IPS-NIHi11 (cell line): ENCODE measurements at places on chromosomes 2 and 18.
A peak's percentile ranks its signal among the peaks of the same experiment; 100 is the strongest.

DNA sequence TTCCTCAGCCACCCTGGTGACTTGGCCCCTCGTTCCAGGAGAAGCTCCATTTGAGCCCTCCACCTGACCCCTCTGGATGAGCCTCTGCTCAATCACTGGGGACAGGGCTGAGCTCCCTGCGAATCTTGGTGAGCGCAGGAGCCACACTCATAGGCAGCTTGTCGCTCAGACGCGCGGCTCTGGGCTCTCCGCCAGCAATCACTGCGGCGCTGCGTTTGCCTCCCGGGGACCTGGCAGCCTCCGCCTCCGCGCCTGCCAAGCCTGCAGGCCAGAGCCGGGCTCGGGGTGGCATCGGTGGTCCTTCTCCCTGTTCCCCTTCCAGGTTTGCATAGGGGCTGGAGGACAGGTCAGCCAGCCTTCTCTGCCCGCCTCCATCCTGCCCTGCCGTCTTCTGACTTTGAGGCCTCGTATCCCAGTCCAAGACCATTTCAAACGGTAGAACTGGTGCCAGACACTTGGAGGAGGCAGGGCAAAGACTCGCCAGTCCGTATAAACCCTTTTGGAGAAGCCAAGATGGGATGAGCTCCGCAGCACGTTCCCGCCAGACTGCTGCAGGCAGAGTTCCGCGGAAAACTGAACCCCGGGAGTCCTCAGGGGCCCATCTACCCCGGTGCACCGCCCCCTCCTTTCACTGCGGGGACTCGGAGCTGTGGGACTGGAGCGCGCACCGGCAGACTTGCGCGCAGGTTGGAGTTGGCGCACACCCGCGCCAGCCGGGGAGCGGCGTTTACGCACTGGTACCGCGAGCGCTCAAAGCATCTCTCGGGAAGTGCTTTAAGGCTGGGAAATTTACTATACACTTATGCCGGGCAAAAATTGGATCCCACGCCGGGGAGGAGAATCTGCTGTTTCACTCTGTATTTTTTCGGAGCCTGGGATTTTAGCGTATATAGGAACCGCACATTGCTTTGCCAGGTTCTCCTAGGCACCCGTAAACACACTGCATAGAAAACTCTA lies 1.1 kb upstream of the TACR1 start:
- peak; percentile 59 for DNase-seq

- DNase-seq: no peak
Observed at GRCh38 chr2:223870840-223871611, 33.6 kb upstream of the AP1S3 start.

DNA sequence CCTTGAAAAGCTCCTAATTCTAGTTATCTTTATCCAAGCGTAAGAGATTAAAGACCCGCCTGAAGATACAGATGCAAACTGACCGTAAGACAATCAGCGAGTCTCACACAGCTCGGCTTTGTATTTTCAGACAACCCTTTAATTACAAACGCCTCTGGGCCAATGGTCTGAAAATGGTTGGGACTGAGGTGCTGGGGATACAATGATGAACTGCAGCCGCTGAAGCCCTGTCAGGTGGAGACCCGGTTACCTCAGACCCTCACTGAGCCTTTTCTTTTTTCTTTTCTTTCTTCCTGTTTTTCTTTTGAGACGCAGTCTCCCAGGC lies 715 bp upstream of the CFAP36 start:
- peak; percentile 30 for DNase-seq

DNA sequence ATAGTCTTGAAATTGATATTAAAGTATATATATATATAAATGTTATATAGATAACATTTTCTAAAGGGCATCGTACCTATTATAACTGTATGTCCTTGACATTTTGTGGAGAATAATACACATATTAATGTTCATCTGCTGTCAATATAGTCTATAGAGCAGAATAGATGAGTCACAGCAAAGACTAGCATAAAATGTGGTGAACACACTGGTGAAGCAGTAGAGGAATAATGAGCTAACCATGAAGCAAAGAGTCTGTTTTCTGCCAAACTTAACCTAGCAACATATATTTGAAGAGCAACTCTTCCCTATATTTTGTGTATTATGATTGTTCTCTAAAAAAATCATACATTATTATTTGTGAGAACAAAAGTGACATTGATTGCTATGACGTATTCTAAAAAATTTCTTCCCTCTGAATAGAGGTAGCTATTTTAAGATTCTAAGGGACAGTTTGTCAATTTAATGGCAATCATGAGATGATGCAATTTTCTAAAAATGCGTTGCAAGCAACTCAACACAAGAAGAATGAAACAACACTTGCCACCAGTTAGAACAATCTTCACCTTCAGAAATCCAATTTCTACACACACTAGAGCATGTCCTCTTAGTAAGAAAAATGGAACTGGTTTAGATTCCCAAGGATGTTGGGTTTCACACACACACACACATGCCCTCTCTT lies 22.0 kb downstream of the DOCK10 start:
- DNase-seq: no peak

- DNase-seq: no peak
Observed at GRCh38 chr18:8196238-8196637, 413.0 kb upstream of the RAB12 start.

DNA sequence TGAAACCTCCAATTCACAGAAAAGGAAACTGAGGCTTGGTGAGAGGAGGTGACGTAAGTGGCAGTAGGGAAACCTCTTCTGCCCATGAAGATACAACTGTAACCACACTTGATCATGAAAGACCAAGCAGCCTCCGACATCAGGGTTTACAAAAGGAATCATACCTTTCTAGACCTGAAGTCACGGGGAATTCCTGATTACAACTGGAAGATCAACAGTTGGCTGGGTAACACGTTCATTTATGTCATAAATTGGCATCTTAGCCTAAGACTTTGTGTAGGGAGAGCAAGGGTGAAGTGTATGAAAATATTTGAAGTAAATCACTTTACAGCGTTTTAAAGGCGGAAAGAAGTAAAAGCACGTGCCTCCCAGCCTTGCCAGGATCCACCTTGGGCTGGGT lies 922 bp downstream of the HS1BP3 start:
- no peak for DNase-seq

DNA sequence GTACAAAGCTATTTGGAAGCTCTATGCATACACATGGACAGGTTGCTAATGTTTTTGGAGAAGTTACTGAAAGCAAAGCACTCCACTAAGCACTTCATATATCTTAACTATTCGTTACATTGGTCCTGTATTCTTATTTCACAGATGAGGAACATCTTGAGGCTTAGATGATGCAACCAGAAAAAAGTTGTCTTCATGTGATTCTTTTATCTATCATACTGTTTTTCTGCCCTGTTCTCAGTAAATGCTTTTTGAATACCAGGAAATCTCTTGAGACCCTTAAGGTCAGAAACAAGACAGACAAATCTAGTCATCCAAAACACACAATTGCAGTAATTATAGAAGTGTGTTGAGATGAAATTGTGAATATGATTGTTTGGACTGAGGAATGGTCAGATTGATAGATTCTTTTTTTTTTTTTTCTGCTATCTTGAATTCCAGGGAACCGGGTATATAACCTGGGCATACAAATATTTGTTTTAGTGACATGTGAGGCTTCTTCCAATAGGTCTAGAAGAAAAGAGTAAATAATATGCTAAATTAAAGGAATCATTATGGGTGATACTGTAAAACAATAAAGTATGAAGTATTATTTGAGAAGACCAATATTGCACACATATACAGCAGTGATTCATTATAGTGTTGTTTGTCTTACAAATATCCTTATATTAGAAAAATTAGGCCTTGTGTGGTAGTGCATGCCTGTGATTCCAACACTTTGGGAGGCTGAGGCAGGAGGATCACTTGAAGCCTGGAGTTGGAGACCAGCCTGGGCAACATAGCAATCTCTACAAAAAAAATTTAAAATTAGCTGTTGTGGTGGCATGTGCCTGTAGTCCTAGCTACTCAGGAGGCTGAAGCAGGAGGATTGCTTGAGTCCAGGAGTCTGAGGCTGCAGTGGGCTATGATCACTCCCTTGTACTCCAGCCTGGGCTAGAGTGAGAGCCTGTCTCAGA lies 33.7 kb downstream of the EHBP1 start:
- DNase-seq: no peak

GRCh38 chr2:152283392-152283791 lies 51.6 kb upstream of the FMNL2 start:
- no peak for DNase-seq

DNA sequence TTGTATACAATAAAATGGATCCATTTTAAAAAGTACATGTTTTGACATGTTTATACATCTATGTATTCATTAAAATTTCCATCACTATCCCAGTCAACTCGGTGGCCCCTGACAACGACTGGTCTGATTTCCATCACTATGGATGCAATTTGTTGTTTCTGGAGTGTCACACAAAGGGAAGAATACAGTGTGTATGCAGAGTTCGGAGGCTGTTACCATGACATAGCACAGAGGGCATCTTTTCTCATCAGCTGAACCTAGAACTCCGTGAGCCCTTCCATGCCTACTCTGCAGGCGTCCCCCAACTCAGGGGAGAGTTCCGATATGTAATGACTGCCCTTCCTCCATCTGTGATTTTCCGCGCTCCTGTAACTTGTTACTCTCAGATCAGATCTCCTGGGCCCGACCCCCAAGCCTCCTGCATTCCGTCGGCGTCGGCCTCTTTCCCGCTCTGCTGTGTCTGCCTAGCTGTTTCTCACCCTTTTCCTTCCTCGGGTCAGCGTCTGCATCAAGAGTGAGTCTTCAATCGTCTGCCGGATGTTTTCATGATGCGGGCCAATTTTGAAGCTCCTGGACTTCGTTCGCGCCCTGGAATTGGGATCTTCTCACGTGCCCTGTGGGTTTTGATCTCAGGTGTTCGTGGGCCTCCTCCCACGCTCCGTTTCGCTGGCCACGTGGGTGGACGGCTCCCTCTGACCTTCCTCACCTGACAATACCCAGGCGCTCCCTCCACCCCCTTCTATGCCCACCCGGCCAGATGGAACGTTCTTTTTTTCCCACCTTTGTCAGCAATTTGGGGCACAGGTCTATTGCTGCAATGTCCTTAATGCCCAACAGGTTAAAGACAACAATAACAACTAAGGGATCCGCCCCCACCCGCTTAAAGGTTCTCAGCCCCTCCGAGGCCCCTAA lies 161.0 kb downstream of the TWIST2 start:
- no peak for DNase-seq

DNA sequence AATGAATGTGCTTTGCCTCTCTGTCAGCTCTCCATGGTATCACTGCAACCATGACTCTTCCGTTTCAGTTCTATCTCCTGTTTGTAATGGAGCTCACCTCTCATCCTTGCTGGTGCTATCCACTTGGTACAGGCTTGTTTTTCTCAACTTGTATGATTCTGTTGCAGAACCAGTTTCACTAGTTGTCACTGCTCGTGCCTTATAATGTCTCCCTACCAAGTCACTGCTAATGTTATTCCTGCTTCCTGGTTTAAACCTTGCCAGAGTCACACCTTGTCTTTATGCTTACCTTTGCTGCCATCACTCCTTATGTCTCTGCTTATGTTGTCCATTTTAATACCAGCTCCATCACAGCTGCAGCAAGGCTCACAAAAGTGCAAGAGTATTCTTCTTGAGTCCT lies 1191.0 kb upstream of the LRRTM1 start:
- DNase-seq: no peak
